ENCODE measurements at places on chromosomes 5 and 9.

GRCh38 chr5:8062521-8062920, 193.6 kb downstream of the MTRR start:
- no peak for DNase-seq

DNA sequence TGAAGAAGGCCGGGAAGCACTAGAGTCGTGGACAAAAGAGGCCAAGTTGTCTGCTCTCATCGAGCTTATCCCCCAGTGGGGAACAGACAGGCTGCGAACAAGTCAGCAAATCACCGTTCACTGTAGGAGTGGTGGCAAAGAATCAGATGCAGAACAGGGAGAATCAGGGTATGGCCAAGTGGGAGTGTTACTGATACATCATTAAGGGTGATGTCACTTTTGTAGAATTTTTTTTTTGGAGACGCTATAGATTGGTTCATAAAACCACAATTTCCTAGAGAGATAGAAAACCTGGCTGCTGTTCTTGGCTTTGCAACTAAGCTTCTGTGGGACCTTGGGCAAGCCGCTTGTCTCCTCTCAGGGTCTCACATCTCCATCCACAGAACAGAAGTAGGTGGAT, 21.3 kb downstream of the SPRY4 start:
- DNase-seq, result no peak

- no peak for DNase-seq
Observed at GRCh38 chr5:123209502-123210027, 120.5 kb downstream of the PRDM6 start.

DNA sequence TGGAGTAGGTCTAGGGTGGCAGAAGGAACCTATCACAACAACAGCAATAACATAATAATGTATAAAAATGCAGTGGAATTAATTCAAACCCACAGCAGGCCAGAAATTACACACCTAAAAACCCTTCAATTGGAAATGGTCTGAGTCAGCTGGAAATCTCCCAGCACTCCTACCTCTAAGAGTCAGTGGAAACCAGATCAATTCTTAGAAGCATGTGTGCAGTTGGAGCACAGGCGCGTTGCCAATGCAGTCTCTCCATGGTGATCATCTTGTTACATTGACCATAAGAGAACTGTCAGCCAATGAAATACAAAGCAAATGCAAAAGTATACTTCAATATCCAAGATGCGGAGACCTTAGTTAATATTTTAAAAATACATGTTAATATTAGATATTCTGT, 15.1 kb upstream of the CSNK1G3 start:
- DNase-seq, result no peak

DNA sequence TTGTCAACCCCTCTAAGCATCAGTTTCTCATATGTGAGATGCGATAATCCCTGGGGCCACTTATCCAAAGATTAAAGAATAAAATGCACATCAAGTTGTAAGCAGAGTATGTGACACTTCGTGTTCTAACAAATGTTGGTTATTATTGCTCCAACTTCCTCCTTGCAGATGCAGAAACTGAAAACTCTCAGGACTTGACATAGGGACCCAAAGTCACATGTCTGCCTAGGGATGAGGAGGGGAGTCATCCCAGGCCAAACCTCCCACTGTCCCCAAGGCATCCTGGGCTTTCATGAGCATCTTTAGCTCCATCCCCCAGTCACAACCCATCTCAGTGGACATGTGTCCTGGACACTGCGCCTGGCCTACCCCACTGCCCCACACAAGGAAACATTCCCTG, 27.5 kb upstream of the SYK start:
- DNase-seq, result no peak

DNA sequence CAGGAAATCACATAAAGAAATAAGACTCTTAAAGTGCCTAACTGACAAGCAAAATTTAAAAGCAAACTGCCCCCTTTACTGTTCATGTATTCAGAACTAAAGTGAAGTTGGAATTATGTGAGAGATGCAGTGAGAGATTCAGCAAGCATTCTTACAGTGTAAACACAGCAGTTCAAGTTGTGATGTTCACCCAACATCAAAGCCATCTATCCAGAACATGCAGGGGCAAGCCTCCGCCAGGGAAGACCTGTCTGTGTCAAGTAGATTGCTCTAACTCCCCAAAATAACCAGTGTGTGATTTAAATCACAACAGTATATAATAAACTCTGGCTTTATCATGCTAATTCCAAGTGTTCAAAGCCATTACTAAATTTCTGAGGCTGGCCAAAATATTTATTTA, 233.3 kb downstream of the BNC2 start:
- no peak for DNase-seq

DNA sequence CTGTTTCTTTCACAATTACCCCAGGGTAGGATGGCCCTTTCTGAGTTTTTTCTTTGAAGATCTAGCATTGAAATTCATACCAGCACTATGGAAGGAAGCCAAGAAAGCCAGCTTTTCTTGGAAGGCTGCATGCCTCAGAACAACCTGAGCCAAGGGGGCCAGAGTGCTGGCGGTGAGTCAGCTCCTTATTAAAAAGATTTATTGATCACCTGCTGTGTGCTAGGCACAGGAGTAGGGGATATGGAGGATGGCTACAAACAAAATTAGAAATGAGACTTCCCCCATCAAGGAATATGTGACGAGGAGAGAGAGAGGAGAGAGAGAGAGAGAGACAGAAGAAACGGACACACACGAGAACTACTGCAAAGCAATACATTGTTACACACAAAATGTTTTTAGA, 184.6 kb upstream of the PUM3 start:
- DNase-seq, result no peak

DNA sequence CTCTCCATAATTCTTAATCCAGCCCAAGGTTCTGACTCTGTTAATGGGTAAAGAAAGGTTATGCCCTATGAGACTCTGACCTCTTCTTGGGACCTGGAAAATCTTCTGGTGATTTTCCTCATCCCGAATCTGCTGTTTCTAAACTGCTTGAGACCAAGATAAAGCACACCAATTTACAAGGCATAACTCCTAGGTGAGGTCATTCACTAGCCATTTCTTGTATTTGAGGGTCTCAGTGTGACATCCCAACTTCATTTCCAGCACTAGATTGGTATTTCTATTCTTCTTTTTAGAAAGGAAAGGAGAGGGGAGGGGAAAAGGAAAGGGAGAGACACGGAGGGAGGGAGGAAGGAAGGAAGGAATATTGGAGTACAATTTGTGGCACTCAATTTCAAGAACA, 51.6 kb downstream of the SLC1A1 start:
- no peak for DNase-seq

- no peak for DNase-seq
Observed at GRCh38 chr5:86929123-86929766, 311.5 kb downstream of the COX7C start.

- no peak for DNase-seq
Observed at GRCh38 chr9:98870782-98871557, 63.5 kb downstream of the GALNT12 start.

- DNase-seq, result no peak
Observed at GRCh38 chr5:154723740-154724505, 31.3 kb upstream of the LARP1 start.

DNA sequence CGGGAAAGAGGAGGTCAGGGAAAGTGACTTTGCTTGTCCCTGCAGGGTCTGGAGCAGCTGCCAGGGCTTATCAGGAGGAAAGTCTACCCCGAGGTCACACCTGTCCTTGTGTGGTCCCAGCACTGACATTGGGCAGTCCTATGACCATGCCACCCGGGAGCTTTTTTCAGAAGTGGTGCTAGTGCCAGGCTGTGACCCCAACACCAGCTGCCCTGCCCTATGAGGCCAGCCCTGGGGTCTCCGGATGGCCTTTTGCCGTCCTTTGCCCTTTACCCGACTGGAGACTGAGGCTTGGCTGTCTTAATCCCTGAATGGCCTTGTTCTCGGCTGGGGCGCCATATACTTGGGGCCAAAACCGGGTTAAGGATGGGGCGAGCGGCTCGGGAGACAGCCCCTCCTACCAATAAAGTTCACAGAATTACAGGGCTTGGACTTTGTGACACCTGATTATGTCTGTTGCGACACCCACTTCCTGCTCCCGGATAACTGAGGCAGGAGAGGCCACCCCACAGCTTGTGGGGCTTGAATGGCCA, 22.2 kb upstream of the SLC9A3 start:
- no peak for DNase-seq

- no peak for DNase-seq
Observed at GRCh38 chr5:107917983-107918382, 247.2 kb upstream of the EFNA5 start.

GRCh38 chr5:65197531-65198455, 283.9 kb downstream of the ADAMTS6 start:
- no peak for DNase-seq

DNA sequence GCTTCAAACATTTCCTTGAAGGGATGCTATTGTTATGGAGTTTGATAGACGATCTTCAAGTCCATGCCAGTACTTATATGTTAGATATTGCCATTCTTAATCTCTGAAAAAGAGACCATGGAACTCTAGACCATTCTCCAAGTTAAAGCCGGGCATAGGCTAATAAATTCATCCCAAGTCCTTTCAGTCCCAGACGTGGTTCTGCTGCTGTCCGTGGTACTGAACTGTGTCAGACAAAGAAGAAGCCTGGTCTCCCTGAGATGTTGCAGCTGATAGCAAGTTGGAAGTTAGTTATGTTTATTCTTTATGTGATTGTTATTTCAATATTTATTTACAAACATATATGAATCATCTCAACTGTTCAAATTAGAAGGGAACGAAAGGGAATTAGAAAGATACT, 158.7 kb downstream of the NMUR2 start:
- DNase-seq, result no peak

DNA sequence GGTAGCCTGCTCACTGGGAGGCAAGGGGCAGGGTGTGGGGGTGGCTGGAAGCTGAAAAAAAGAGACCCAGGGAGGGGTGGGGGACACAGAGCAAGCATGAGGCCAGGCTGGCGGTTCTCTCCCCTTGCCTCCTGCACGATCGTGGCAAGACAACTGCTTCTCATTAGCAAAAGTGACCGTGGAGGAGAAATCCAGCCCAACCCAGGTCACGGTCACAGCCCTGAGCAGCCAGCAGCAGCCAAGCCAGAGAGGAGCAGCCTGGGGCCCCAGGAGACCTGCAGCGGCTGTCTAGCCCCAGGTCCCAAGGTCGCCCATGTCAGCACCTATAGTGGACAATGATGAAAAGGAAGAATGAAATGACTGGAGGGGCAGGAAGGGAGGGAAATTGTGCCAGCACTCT, 89.1 kb downstream of the NRG2 start:
- DNase-seq, result no peak

DNA sequence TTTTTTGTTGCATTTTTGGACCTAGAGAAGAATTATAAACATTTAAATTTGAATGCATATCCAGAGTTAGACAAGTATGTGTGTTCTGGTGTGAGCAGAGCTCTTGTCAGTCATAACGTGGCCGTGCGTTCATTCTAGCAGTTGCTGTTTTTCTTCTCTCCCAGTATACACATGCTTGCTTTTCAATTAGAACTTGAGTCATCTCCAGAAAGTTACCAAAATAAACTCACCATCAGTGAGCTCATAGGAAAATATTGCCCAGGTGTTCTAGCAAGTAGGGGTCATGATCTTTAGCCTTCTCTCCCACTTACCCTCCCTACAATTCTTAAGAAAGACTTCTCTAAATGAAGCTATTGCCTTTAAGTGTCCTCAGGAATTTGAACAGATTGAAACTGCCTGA, 247.5 kb upstream of the TUT7 start:
- DNase-seq, result no peak

GRCh38 chr9:13719446-13719845, 440.0 kb upstream of the MPDZ start:
- DNase-seq, result no peak

GRCh38 chr9:97895695-97896332, 26.5 kb downstream of the TRMO start:
- no peak for DNase-seq

DNA sequence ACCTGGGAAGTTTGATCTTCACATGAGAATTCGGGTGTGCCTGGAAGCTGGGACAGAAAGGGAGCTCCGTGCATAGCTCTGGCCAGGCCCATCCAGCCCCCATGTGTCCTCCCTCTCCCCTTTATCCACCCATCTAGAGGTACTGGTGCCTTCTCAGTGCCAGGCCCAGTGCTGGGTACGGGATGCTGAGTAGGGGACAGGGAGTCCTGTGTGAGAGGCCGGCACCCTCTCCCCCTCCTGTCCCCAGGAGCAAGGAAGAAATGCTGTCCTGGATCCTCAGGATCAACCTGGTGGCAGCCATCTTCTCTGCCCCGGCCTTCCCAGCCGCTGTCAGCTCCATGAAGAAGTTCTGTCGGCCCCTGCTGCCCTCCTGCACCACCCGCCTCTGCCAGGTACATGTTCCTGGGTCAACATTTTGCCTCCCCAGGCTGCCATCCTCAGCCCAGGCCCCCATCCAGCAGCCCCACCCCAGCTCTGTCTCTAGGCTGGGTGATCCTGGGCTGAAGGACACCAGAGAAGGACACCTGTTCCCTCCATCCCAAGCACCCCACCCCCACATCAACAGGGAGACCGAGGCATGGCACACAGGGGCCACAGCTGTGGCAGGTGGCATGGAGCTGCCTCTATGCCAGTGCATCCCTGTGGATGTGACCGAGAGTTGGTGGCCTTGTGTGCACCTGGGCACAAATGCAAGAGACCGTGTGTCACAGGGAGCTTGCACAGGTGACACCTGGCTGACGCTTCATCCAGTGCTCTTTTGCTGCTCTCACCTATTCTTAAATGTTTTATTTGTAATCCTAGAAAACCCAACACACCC, 43.0 kb downstream of the PSD2 start:
- no peak for DNase-seq

DNA sequence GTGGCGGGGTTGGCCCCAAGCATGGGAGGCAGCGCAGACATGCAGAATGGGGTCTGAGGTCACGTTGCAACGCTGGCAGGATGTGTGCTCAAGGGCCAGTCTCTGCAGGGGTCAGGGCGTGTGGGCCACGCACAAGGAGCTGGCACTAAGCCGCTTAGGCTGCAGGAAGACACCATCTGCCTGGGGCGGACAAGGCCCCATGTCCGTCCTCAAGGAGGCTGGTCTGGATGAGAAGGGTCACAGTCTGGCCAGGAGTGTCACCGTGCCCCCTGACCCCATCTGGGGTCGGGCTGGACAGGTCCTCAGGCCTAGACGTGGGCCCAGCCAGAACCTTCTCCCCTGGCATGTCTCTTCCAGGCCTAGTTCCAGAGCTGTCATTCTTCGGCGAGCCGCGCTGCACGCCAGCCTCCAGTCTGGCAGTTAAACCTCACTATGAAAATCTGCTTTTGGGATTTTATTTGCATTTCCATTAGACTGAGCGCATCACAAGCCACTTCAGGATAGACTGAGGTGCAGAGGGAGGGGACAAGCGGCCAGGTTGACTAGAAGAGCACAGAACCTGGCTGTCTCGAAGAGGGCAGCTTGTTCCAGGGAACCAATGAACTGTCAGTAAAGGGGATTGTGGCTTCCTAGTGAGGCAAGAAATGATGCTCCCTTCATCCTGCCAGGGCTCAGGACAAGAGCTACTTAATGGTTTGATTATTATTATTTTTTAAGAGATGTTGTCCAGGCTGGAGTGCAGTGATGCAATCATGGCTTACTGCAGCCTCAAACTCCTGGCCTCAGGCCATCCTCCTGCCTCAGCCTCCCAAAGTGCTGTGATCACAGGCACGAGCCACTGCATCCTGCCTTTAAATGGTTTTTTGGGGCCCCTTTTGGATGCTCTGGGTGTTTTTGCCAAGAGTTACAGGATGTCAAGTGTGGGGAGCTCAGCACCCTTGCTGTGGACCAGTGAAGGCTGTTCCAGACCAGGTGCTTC, 4.3 kb downstream of the BRD3OS start:
- DNase-seq, result no peak
